Activated T-helper 1 cell treated with anti-CD3 and anti-CD28 coated beads, Interleukin-2, amount 50 U/mL, for 16 hours (primary cell): ENCODE measurements at places on chromosomes 7 and 10.

DNA sequence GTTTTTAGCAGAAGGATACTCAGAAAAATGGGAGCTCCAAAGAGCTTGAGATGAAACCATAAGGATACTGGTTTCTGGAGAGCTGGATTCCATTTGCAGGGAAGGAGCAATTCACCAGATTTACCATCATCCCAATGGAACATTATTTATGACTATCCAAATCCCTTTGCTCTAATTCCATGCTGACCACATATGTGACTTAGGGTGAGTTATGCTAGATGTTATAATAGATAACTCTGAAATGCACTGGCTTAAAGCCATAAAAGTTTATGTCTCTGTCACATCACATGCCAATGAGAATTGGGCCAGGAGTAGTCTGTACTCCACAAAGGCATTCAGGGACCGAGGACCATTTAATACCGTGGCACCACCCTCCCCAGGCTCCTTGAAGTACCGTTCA is 185.2 kb downstream of the SKIDA1 start:
- DNase-seq: no peak

GRCh38 chr7:135678612-135679575 is 16.6 kb downstream of the STMP1 start:
- DNase-seq: no peak

DNA sequence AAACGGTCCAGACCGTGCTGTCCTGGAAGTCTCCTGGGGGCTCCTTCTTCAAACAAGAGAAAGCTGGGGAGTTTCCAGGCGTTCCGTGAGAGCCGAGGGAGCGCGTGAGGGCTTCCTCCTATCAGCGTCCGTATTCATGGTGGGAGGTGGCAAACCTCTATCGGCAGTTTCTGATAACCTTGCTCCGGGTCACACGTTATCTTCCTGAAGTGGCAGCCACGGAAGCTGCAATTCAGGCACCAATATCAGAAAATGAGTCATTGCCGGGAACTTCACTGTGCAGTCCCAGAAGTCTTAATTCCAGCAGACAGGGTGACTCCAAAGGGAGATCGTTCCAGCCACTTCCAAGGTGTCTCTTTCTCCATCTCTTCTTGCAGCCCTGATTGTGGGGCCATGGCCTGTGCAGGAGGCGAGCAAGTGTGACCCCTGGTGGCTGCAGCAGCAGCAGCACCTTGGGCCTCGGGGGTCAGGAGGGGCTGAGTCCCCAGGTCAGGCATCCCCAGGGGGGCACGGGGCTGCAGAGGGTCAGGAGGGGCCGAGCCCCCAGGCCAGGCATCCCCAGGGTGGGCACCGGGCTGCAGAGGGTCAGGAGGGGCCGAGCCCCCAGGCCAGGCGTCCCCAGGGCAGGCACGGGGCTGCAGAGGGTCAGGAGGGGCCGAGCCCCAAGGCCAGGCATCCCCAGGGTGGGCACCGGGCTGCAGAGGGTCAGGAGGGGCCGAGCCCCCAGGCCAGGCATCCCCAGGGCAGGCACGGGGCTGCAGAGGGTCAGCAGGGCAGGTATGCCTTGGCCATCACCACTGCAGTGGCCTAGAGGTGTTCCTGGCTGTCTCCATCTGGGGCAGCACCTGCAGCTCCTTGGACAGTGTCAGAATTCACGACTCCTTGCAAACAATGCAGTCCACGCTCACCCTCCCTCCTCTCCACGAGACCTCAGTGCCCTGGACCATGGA is 538.7 kb downstream of the DNAJB6 start:
- no peak for DNase-seq

DNA sequence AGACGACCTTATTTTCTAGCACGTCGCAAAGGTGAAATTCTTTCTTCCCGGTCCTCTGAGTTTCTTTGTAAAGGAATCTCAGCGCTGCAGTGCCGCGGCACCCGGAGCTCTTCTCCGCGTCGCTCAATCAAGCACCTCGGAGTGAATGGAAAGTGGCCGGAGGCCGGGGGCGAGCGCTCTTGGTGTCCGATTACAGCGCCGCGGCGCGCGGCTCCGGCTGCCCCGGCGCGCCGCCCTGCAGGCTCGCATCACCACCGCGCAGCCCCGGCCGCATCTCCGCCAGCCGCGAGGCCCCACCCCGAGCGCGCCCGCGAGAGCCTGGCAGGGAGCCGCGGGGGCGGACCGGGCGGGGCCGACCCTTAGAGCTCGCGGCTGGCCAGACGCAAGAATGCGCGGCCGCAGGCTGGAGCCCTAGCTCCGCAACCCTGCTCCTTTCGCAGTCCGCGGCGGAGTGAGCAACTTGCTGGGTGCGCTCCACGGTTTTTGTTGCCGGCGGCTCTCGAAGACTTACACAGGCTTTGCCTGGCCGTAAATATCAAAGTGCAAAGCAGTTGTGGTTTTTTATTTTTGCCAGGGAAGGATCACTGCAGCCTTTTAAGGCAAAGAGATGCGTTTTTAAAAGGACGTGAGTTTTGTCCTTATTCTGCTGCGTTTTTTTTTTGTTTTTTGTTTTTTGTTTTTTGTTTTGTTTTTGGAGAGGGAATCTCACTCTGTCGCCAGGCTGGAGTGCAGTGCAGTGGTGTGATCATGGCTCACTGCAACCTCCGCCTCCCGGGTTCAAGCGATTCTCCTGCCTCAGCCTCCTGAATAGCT is at the start of gene SEMA3C:
Gene SEMA3C (minus strand): TSS at position 143 of the 813 bp plus-strand sequence. CDS start 2,270 bp downstream, outside the sequence.
- DNase-seq: no peak

GRCh38 chr10:88162852-88163251 is 299.4 kb downstream of the PTEN start:
- DNase-seq: no peak

DNA sequence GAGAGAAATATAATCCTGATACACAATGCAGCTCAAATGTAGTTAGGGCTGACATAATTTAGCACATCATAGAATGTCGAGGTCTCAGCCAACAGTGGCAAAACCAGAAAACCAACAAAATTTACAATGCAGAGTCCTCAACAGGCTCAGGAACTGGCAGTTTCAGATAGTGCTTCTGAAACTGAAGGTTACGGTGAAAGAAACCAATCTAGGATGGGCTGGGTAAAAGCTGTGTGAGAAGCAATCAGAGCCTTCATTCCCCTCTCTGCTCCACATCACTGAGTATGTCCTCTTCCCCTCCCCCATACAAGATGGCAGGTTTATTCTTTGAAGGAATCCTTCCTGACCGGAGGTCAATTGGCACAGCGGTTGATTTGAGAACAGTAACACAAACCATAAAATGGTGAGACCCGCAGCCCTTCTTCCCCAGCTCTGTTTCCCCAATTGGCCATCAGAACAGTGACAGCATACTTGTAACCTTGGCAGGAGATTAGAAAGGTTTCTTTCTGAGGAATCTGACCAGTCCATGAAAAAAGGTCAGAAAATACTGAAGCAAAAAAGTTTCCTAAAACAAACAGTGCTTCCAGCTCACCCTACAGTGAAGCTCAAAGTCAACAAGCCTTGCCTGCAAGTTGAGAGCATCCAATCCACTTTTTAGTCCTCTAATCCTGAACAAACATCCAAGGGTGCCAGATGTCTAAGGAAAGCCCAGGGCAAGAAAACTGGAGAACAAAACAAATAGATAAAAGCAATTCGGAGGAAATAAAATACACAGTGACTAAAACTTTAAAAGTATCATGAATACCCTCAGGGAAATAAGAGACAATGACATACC is 53.9 kb upstream of the IL6 start:
- DNase-seq: no peak

DNA sequence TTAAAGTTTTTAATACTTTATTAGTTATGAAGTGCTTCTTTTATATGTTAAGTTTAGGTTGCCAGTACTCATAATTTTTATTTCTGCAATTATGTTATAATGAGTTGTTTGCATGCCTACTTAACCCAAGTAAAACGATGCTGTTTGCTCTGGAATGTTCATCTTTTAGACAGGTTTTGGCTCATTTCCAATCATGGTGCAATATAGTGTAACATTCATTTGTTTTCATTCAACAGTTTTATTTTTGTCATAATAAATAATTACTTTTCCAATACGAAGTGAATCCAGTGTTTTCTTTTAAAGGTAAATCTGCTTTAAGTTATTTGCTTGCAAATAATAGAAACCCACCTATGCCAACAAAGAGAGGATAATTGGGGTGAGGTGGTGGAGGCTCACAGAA is 22.1 kb downstream of the ARL5B start:
- no peak for DNase-seq

DNA sequence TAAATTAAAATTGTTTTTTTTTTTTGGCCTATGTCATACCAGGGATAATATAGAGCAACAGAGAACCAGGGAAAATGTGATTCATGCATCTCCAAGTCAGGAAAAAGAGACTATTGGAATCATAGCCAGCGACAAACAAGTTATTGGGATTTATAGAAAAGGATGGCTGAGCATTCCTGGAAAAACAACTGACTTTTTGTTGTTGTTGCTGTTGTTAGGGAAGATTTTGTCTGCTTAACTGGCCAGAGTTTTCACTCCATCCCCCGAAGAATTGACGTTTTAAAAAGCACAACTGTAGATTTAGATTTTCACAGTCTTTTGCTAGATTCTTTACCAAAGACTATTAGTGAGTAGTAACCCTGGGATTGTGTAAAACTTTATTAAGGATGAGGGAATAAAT is 112.4 kb downstream of the TBXAS1 start:
- no peak for DNase-seq

DNA sequence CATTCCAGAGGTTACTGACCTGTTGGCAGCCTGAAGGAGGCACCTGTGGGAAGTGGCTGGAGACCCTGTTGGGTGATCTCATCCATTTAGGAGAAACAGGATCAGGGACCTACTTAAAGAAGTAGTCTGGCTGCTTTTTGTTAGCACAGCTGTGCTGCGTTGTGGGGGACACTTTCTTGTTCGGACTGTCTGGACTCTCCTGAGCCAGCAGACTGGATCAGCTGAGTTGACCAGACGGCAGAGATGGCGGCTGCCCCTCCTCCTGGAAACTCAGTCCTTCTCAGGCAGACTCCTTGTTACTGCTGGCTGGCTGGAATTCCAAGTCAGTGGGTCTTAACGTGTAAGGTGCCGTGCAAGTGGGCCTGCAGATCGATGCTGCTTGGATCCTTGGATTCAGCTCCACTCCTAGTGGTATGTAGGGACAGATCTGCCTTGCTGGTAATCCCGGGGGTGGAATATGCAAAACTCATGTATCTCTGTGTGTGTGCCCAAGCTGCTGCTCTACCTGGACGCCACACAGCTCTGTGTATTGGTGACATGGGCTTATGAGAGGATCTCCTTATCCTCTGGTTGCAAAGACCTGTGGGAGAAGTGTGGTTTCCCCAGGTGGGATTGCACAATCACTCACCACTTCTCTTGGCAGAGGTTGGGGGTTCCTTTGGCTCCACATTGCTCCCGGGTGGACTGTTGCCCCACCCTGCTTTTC is 87.3 kb downstream of the CCSER2 start:
- DNase-seq: no peak

DNA sequence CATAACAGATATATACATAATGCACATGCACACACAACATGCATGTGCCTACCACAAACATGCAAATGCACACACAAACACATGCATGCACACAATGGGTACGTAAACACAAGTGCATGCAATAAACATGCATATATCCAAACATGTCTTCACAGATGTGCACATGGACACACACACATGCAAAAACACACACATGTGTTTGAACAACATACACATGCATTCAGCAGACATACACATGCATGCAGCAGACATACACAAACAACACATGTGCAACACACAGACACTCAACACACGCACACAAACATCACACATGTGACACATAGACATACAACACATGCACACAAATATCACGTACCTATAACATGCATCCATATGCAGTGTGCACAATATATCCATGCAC is 74.2 kb downstream of the KLF6 start:
- no peak for DNase-seq

DNA sequence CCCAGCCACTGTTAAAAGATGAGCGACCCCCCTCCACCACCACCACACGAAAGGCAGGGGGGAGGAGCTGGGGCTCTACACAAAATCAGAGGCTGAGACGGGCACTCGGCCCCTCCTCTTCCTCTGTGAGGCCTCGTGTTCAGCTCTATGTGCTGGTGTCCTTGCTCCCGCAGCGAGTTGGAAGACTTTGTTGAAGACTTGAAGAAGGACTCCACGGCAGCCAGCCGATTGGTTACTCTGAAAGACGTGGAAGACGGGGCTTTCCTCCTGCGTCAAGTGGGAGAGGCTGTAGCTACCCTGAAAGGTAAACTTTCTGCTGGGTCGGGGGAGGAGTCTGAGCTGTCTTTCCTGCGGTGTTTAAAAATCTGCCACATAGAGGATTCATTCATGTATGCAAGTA is 203.7 kb downstream of the ARHGAP21 start:
- DNase-seq: no peak

- no peak for DNase-seq
These were observed 275.1 kb upstream of the KLF14 start for GRCh38 chr7:131008840-131009711.

DNA sequence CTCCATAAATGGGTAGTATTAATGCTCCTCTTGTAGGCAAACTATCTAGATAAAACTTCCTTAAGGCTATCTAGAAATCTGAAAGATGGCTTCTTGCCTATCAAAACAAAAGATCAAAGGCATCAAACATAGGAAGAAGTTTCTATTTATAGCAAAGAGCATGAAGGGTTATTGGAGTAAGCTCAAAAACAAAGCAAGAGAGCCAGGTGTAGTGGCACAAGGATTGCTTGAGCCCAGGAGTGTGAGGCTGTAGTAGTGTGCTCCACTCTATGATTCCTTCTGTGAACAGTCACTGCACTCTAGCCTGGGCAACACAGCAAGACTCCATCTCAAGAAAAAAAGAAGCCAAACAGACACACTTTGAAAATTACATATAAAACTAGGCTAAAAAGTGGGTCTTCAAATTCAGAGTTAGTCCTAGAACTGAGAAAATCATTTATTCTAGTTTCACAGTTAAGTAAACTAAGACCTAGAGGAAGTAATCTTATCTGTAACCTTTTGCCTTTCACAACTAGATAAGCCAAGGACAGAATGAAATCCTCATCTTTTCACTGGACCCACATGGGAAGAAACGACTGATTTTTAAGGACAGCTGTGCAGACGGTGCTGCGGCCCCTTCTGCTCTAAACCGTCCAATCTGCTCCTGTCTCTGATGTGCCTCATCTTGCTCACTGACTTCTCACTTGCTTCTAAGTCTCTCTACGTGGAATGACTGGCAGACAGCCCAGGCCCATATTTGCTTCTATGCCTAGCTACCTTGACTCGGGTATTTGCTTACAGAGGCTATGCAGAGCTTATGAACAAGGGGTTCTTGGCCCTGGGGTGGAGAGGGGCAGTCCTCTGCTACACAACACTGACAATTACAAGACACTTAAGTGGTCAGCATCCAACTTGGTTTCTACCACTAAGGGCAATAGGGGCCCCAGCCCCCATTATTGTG is 50.0 kb downstream of the ESYT2 start:
- DNase-seq: no peak

DNA sequence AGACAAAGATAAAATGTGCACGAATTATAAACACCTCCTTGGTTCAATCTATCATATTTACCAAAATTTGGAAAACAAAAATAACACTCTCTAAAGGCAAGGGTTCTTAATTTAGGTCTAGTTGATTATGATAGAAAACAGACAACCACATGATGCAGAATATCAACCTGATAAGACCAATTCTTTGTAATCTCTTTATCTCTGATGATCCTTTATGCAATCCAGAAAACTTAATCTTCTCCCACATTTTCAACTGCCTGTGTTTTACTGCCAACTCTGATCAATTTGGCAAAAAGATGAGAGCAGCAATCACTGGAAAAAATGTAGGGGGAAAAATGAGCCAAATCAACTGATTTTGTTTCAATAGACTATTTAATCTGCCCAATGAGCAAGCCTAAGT is 148.5 kb downstream of the LRRN3 start:
- no peak for DNase-seq

GRCh38 chr7:142445019-142445686 is 187.3 kb upstream of the PRSS58 start:
- DNase-seq: no peak

GRCh38 chr7:130732980-130733930 is 752 bp downstream of the KLF14 start:
- DNase-seq: no peak
